SK-N-DZ (cell line): ENCODE measurements at places on chromosomes 4 and X.

DNA sequence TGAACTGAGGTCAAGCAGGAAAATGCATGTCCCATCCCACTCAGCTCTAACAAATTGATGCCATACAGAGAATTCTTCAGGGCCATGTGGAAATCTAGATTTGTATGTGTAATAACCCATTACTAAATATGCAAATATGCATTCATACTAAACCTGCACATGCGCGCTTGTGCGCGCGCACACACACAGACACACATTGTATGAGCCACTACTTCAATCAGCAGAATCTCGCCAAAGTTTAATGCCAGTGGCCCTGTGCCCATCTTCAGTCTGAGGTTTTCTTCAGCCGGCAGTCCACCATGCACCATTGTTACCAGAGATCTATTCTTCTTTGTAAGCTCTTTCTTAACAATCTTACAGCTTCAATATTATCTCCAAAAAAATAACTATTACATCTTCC lies 276.4 kb downstream of the PDGFC start:
- no peak for DNase-seq

GRCh38 chr4:16532240-16532970 lies 306.1 kb upstream of the TAPT1 start:
- no peak for DNase-seq

- no peak for DNase-seq
These were observed 16.0 kb downstream of the SCLT1 start for GRCh38 chr4:129077326-129077725.

DNA sequence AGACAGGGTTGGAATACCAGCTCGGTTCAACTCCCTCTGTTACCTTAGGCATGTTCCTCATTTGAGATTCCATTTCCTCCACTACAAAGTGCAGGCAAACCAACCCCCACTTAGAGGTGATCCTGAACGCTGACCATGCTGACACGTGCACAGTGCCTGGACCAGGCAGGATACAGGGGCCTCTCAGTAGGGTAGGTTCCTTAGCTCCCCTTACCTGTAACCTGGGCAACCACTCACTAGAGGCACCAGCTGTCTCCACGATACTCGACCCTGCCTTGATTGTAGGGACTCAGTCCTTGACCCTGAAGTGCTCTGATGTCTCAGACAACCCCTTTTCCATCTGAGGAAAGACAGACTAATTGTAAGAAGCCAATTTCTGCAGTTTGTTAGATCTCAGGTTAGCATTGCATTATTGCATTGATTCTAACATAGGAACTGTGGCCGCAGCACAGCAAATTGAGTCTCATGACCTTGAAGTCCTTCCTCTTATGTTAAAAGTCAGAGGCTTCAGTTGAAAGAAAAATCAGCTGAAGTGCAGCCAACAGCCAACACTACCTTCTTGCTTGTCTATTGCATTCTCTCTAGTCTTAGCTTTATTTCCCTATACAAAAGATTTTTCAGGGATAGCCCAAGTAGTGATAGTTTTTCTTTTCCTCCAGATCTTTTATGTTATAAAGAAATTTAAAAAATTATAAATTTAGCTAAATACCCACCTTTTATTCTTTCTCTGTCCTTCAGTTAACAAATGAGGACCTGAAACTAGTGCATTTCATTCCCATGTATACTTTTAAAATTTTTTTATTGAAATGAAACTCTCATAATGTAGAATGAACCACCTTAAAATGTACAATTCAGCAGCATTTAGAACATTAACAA lies 11.2 kb upstream of the C1QTNF7 start:
- no peak for DNase-seq
